Calu3 (cell line): ENCODE measurements at places on chromosomes 11 and 22.
A peak's percentile ranks its signal among the peaks of the same experiment; 100 is the strongest.

DNA sequence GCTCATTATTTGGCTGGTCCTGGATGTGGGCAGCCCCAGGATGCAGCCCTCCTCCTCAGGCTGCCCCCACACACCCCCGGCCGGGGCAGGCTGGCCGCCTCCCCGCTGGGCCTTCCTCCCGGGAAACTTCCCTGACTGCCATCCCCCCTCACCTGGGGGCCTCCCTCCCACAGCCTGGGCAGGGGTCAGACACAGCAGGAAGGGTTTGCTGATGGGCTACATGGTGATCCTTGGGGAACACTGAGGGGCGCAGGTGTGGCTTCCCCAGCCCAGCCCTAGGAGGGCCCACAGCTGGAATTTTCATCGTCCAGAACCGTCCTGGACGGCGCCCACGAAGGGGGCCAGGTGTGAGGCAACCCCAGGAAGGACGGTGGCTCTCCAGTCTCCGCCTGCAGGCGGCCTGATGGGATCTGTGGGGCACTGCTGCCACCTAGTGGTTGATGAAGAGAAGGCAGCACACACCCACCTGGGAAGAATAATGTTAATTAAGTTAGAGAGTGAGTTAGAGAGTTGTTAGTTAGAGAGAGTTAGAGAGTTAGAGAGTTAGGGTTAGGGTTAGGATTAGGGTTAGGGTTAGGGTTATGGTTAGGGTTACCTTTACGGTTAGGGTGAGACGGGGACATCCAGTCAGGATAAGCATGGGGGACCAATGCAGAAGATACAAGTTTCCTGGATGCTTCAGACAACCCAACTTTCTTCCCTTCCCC is 75.9 kb upstream of the PRR5 start:
- DNase-seq = peak; percentile 77

- DNase-seq = no peak
These were observed 21.0 kb downstream of the SLC22A12 start for GRCh38 chr11:64611869-64612646.

- no peak for DNase-seq
These were observed 1.3 kb downstream of the CLMP start for GRCh38 chr11:123193742-123194141.

GRCh38 chr11:106409222-106409621 is 331.8 kb downstream of the AASDHPPT start:
- no peak for DNase-seq

GRCh38 chr22:35739076-35739930 is 21.6 kb downstream of the APOL5 start:
- DNase-seq = peak; percentile 7

GRCh38 chr11:64322925-64323260 is 5.0 kb downstream of the PRDX5 start:
- no peak for DNase-seq

GRCh38 chr22:37068859-37069258 is 17.3 kb downstream of the KCTD17 start:
- no peak for DNase-seq

DNA sequence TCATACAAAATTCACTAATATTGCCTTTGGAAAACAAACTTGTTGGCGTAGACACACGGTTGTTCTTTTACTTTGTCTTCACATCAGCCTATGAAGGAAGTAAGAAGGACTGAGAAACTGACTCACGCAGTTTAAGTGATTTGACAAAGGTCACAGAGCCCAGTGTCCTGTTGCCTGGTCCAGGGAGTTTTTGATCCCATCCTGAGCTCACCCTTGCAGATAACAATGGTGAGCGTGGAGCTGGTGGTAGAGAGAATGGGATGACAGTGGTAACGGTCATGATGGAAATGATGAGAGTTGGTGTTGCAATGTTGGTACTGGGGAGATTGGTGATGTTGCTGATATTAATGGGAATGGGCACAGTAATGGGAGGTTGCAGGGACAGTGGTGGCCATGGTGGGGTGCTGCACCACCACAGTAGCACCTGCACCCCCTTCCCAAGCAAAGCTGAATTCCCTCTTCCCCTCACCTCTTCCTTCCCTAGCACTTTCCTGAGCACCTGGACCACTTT is 22.0 kb downstream of the CREB3L1 start:
- DNase-seq = no peak

DNA sequence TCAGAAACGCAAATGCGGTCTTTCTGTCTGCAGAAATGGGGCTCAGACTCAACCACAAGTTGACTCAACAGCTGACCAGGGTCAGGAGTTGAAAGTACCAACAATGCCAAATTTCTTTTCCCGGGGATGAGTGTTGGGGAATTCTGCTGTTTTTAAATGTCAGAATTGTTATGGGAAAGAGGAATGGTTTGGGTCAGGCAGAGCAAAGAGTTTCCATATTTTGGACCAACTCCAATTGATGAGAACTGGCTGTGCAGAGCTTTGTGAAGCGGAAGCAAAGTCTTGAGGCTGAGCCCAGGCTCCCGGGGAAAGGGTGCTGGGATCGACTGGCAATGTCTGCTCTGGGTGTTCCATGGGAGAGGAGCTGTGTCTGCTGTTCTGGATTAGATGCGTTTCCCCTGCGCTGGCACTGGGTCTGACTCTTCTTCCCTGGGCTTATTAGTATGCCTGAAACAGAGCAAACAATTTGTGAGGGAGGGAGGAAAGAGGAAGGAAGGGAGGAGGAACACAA is 36.2 kb downstream of the TXN2 start:
- no peak for DNase-seq
